ENCODE measurements at places on chromosomes 1 and 21.
A peak's percentile ranks its signal among the peaks of the same experiment; 100 is the strongest.

DNA sequence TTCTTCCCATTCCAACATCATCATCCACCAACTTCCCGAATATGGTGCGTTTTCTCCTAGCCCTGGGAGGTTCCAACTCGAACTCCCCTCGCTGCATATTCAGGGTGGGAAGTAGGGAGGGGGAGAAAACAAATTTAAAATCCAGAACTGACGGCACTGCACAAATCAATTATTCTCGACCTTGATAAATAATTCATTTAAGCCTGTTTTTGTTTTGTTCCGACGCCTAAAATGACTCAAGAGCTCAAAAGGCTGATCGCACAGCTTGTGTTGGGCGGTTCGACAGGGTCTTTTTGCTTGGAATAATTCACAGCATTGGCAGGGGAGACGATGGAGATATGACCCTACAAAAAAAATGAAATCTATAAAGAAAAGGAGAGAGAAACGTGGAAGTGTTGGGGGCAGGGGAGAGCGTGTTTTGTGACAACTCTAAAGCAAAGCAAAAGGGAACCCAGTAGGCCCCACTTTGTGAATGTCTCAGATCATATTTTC lies 3.1 kb upstream of the BARHL2 start:
- DNase-seq: no peak

DNA sequence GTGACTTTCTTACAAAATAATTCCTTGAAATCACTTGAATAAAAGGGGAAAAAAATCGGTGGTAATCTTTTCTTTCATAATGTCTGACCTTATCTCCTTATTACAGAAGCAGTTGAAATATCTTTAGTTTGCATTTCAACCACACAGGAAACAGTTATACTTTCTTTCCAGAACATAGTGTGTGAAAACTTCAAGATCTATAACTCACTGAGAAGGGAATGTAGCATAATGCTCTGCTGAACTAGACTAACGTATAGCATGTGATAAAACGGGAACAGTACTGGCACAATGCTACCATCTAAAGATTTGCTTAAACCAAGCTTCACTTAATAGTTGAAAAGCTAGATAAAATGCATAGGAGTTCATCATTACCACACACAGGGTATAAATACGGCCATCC lies 45.0 kb downstream of the VAV3 start:
- no peak for DNase-seq

DNA sequence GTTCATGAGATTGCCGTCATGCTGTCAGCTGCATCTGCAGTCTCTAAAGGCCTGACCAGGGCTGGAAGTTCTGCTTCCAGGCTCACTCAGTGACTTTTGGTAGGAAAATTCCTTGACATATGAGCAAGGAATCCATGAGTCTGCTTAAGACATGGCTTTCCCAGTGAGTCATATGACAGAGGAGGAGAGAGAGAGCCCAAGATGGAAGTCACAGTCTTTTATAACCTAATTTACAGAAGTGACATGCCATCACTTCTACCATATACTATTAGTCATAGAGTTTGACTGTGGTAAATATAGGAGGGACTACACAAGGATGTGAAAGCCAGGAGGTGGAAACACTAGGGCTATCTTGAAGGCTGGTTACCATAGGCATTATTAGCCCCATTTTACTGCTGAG lies 115.2 kb downstream of the ROR1 start:
- DNase-seq: no peak

GRCh38 chr21:45010860-45011259 lies 63.5 kb upstream of the ADARB1 start:
- DNase-seq: no peak

- DNase-seq: no peak
Measured at GRCh38 chr1:56973923-56974742, 8.3 kb upstream of the C8B start.

GRCh38 chr1:174397261-174397660 lies 50.5 kb upstream of the GPR52 start:
- DNase-seq: no peak

DNA sequence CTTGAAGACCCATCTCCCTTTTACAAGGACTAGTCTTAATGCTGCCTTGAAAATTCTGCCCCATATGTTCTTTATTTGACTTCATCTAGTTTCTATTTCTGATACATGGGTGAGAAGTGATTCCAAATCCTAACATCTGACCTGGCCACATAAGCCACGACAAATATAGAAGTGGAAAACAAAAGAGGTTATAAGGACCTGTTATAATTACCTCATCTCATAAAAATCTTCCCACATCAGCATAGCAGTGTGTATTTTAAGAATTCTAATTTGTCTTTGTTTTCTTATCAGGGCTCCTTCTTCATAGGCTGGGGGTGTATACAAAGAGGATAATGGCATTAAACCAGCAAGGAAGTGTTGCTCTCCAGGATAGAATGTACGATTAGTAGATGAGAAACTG lies 1007.4 kb downstream of the TTLL7 start:
- DNase-seq: no peak

GRCh38 chr21:44509539-44509938 lies 30.5 kb downstream of the KRTAP10-1 start:
- no peak for DNase-seq

DNA sequence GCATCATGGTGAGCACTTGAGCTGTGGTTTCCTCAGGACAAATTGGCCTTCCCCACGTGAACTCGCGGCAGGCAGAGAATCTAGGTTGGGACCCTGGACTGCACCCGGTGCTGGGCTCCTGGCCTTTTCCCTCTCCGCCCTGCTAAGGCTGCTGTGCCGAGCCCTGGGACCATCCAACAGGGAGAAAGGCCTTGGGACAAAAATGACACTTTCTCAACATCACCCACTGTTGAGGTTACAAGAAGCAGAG lies 9.2 kb upstream of the UMODL1 start:
- no peak for DNase-seq

- peak; percentile 8 for DNase-seq
Measured at GRCh38 chr1:91803847-91804545, 82.0 kb downstream of the TGFBR3 start.

GRCh38 chr1:244272471-244273261 lies 179.0 kb downstream of the ADSS2 start:
- DNase-seq: peak; percentile 33

GRCh38 chr1:13864760-13865159 lies 164.8 kb downstream of the PRDM2 start:
- DNase-seq: no peak

DNA sequence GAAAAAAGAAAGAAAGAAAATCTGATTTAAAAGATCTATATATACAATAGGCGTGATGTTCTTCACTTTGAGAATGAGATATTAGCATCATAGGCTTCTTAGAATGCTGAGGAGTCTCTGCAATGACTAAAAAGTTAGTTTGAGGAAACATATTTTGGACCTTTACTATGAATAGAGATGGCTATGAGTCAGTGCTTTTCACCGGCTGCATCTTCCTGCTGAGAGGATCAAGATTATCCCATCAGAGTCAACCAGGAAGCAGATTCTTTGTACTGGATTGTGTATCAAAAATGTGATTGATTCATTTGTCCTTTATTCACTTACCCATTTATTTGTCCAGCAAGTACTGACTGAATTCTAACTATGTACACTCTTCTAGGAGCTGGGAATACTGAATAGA lies 144.2 kb downstream of the KCNK2 start:
- no peak for DNase-seq

DNA sequence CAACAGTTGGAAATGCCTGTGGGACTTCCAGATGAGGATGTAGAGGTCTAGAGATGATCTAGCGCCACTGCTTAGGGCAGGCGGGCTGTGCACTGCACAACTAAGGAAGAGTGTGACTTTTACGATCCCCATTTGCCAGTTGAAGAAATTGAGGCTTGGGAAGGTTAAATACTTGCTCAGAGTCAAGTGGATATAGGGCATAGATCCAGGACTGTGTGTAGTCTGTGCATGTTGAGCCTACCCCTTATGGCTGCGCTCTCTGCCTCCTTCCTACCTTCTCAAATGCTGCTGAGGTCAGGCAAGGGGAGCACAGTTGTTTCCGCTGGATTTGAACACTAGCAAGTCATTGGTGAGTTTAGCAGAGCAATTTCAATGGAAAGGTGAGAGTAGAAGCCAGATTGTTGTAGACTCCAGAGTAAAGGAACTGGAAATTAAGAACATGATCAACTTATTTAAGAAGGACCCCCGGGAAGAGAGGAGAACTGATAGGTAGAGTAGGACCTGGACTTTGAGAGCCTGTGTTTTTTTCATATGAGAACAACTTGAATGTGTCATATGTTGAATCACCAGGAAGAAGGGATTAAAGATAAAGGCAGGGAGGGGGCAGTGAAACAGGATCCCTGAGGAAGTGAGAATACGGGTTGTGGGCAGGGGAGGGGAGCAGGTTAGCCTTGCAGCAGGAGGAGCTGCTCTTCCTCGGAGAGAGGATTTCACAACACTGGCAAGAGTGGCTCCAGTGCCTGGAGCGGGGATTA lies 2.7 kb downstream of the CAPN2 start:
- no peak for DNase-seq

DNA sequence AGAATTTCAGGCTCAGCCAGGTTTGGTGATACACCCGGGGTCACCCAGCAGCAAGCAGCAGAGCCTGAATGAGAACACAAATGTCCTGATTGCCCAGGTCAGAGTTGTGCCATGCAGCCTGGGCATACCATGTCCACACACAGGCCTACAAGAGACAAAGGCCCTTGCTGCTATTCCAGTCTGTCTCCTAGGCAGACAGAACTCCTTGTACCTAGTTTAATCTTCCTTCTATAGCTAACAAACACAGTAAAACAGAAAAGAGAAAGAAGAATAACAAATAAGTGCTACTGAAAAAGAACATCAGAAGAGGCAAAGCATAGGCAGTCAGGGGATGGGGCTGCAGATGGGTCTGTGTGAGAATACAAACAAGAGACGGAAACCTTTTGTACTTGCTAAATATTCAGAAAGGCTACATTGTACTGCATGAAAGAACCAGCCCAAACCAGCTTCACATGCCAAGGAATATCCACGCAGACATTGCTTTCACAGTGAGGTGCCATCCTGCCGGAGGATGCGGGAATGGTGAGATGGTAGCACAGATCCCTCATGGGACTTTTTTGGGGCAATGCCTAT lies 401.7 kb downstream of the OMA1 start:
- DNase-seq: no peak

- no peak for DNase-seq
Measured at GRCh38 chr21:16492892-16493291, 763.1 kb downstream of the USP25 start.

- peak; percentile 47 for DNase-seq
Measured at GRCh38 chr1:17437580-17438317, 1.7 kb downstream of the RCC2 start.
